ENCODE measurements at places on chromosomes 2 and 18.

DNA sequence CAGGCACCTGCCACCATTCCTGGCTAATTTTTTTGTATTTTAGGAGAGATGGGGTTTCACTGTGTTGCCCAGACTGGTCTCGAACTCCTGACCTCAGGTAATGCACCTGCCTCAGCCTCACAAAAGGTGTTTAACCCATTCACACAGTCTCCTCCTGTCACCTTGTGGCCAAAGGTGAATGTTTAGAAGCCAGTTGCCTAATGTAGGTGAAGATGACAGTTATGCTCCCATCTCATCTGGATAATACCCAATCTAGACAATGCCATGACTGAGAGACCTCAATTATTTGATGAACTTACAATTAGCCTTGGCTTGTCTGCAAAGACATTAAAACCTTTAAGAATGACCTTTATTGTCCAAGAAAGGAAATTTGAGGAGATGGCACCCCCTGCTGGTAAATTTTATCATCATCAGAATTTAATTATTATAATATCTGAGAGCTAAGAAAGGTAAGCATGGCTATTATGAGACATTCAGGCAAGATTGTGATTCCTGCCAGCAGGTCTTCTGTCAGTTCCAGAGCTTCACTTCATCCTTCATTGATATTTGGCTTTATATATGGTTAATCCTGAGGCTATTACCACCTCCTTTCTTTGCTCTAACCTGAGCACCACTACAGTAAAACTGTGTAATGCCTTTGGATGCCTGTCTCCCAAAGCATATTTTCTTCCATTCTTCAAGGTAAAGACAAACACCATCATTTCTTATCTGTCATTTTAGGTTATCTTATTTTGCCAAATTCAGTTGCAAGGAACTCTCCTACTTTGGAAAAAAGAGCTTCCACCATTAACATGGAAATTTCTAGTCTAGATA lies 117.6 kb downstream of the FAM124B start:
- peak; percentile 58 for DNase-seq

DNA sequence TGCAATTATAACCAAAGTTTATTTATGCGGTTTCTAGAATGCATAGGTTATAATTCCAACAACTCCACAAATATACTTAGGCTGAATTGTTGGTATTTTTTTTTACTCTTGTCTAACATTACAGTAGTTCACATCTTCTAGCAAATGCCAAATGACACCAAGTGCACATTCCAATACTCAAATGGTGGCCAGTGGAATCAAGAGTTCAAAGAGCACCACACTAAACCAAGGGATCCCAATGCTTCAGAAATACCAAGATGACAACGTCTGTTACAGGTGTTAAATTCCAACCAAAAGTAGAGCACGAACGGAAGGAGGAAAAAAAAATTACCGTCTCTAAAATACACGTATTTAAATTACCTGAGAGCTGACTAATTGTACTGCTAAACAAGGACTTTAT lies 136.2 kb downstream of the TMEM247 start:
- DNase-seq, result no peak

GRCh38 chr2:67899187-67899586 lies 163.6 kb downstream of the C1D start:
- DNase-seq, result no peak

GRCh38 chr2:114031605-114032505 lies 142.0 kb downstream of the ACTR3 start:
- DNase-seq, result no peak

DNA sequence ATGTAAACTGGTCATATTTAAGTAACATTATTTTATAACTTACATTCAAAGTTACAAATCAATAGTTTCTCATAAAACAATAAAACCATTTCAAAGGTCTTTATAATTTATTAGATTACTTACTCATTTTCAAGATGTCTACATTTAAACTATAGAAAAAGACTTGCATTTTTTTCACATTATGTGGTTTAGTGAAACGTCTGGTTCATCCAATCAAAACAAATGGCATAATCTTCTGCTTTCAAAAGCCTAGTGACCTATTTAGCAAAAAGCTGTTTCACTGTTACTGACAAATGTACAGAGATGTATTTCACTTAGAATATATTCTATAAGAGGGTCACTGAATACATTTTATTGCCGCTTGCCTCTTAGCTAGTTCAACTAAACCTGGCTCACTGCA lies 49.3 kb upstream of the MCM6 start:
- no peak for DNase-seq

GRCh38 chr2:232869138-232870017 lies 686 bp upstream of the SNORC start:
- DNase-seq, result no peak

DNA sequence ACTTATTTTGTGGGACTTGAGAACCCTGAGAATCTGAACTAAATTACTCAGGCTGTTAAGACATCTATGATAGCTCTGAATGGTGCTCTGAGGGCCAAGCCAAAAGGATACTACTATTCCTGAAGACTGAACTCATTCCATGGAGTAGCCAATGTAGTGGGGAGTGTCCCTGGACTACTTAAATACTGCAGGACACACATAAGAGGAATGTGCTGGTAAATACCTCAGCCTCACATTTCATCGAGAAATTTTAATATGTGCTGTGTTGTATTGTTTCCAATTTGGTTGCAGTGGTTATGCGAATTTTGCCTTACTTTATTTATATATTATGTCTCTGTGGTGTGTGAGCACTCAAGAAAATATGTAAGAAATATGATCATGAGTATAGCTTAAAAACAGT lies 264.4 kb upstream of the FIGN start:
- DNase-seq, result no peak

GRCh38 chr2:59302683-59303082 lies 1061.6 kb upstream of the FANCL start:
- DNase-seq, result no peak

DNA sequence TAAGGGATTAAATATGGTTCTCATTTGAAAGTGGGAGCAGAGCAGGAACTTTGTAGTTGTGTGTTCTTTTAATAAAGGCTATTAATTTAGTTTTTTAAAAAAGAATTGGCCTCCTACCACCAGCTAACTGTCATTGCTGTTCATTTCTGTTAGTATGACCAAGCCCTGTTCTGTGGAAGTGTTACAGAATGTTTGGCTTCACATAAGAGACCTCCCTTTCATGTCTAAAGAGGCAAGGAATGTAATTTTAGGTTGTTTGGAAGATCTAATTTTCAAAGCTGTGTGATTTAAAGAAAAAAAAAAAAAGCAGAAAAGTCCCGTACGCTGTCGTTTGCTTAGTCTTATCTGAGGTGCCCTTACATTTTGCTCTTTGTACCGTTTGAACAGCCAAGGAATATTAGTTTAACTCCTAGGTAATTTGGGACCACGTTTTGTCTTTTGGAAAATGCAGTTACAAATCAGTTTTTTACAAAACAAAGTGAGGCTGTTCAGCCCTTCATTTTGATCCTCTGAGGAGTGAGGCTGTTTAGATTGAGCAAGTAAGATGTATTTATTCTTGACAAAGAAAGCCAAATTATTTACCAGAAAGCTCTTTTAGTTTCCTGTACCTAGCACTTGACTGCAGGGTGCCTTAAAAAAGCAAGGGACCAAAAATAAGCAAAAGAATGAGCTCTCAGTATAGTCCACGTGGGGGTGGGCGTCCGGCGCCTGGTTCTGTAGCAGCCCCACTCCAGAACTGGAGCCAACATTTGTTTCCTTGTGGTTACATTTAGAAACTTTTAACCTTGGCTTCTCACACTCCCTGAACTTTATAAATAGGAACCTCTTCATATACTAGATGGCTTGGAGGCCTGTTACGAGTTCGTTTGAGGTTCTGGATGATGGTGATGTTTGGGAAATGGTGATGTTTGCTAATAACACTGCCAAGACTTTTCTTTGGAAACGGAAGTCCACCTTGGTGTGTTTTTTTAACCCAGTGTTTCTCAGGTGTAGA lies 136.2 kb downstream of the FMNL2 start:
- DNase-seq, result no peak

Data from NCI-H1105 treated with DMSO at 0.1 percent for 48 hours (cell line).